ENCODE measurements at places on chromosomes 13 and 19.

- no peak for DNase-seq
Observed at GRCh38 chr19:33921165-33921564, 124.5 kb downstream of the KCTD15 start.

GRCh38 chr19:11187441-11187840, 9.9 kb downstream of the KANK2 start:
- no peak for DNase-seq

DNA sequence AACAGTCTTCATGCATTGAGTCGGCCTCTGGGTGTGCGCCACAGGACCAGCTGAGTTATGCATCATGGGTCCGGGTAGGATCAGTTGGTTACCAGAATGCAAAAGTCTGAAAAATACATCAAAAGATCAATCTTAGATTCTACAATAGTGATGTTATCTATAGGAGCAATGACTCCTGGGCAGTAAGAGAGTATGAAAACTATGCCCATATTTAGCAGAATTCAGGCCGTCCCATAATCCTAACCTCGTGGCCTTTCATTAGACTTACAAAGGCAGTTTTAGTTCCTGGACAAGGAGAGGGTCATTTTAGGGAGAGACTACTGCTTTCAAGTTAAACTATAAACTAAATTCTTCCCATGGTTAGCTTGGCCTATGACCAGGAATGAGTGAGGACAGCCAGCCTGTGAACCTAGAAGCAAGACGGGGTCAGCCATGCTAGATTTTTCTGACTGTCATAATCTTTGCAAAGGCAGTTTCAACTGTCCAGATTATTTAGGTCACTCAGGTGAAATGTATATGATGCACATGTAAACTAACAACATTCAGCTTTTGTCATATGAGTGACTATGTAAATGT, 11.8 kb upstream of the CDADC1 start:
- no peak for DNase-seq

DNA sequence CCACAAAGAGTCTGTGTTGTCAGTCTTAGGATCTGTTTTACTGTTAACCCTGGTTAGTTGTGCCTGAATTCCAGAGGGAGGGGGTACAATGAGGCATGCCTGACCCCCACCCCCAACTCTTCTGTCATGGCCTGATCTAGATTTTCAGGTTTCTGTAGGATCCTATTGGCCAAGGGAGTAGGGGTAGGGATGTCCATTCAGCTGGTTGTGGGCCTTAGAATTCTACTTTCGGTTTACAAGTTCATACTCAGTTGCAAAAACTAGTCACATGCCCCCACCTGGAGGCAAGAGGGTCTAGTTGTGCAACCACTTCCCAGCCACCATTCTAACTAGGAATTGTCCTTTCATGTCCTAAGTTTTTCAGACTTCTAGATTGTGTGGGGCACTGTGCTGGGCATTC, 94.3 kb upstream of the MBNL2 start:
- DNase-seq = no peak

DNA sequence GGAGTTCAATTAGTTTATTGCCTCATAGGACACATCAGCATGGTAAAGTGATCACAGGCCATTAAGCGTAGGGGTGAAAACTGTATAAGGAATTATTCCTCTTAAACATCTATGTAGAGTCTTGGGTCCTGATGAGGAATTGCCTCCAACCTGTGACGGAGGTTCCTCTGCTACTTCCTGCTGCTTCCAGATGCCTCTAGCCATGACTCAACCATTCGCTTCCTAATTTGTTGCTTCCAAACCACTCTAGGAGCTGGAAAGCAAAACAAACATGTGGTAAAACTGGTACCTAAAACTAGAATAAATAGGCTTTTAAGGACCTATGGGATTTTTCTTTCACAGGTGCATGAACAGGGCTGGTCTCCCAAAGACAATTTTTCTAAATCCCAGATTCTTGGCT, 253.8 kb downstream of the KLF12 start:
- no peak for DNase-seq

GRCh38 chr13:93108111-93108601, 118.5 kb upstream of the GPC6 start:
- no peak for DNase-seq

DNA sequence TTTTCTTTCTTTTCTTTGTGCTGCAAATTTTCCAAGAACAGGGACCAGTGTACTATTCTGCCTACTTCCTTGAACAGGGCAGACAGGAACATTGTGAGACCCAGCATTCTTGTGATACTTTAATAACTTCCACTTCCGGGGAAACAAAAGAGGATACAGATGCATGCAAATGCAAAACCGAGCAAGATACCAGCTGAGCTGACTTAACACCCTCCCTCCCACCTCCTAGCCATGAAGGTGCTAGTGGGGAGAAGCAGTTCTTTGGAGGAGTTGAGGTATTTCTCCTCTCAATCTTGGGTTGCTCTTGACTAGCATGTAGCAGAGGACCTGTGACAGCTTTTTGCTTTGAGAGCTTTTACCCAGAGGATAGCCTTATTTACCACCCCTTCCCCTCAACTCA, 111.2 kb downstream of the KLF5 start:
- DNase-seq = no peak

GRCh38 chr19:57302020-57302465, 18.2 kb upstream of the ZNF543 start:
- no peak for DNase-seq

DNA sequence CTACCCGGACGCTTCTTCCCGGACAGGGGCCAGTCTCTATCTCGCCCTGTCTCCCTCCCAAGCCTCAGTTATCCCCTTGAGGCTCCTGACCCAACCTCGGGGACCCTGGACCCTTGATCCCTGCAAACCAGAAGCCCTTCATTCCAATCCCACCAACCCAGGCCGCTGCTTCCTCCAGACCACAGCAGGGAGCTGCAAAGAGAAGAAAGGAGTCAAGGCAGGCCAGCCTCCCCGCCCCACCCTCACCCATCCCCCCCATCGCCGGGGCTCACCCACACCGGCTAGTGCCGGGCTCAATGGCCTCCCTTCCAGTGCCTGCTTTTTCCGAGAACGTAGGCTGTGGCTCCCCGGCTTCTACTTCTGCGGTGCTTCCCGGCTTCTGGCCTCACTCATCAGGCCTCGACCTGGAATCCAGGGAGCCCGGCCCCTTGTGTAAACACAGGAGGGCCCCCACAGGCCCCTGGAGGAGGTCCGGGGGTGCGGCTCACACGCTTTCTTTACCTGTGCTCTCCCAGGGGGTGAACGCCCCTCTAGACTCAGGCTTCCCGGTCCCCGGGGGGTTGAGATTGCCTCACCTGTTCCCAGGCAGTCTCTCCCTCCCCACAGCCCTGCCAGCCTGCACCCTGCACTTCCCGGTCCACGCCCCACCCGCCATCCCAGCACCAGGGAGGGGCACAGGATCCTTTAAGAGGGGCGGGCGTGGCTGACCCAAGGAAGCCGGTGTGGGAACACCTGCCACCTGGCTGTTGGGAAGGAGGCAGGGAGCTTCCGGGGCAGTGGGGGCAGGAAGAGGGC, at the start of gene FAM83E:
Gene FAM83E (minus strand): TSS at position 641 of the 795 bp plus-strand sequence. CDS start 1,704 bp downstream, outside the sequence.
- no peak for DNase-seq

GRCh38 chr13:35164324-35164932, 222.4 kb downstream of the NBEA start:
- DNase-seq = no peak

DNA sequence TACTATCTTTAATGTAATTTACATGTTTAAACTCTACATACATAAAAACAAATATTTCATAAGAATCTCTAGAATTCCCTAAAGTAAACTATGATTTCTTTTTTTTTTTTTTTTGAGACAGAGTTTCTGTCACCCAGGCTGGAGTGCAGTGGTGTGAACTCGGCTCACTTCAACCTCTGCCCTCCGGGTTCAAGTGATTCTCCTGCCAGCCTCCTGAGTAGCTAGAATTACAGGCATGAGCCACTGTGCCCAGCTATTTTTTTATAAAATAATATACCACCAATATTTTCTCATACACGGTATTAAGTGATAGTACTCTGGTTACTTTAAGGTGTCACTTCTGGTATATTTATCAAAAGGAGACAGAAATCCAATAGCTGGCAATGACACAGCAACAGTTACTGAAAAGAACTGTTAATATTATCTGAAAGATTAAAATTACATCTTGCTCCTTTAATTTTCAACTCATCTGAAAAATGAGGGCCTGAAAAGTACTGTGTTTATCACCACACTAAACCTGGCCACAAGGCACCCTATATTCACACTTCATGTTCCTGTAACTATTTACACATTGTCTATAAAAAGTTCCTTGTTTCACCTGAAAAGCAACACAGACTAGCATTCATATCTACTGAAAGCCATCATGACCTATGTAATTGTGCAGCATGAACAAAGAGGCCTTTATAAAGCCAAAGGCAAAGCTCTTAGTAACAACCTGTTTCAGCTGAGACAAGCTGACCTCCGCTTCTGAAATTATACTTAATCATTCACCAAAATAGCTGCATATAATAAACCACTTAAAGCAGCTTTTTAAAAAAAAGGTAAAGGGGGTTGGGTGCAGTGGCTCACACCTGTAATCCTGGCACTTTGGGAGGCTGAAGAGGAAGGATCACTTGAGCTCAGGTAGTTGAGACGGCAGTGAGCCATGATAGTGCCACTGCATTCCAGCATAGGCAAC, 106.1 kb downstream of the SLC25A15 start:
- no peak for DNase-seq

DNA sequence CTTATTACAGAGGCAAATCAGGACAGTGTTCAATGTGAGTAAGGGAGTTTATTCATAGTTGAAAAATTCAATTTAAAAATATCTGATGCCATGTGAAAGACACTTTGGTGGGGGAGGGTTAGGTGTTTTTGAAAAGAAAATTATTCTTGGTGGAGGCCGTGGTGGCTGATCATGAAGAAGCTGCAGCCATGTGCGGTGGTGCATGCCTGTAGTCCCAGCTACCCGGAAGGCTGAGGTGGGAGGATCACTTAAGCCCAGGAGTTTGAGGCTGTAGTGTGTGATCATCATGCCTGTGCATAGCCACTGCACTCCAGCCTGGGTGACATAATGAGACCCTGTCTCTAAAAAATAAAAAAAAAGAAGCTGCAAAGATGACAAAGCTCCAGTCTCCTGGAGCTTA, 28.6 kb downstream of the WDFY2 start:
- DNase-seq = no peak

GRCh38 chr19:19997656-19998268, 41.5 kb downstream of the ZNF682 start:
- no peak for DNase-seq

GRCh38 chr13:73258406-73258805, 199.6 kb downstream of the KLF5 start:
- no peak for DNase-seq

DNA sequence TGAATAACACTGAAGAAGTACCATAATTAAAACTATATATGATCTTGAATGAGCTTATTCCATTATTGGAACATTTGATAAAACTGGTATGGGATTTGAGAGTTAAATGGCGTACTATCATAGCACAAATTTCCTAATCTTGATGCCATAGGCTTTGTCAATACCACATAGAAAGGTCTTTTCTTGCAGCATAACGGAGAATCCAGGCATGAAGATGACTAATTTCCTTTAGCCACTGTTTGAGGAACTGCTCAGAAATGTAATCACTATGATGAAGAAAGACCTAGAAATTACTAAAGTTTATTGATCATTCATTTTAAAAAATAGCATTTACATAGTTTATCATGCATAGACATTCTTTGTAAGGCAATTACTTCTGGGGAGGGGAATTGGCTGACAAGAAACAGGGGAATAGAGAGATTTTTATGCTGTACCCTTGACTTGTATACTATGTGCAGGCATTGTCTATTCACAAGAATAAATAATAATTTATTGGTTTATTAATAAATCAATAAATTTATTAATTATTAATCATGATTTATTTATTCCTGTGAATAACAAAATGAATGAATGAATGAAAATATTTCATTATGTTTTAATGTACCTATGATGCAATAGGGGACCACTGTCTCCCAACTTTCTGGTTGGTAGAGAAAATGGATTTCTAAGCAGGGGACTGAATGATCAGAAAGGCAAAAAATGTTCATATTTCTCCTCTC, 2676.6 kb downstream of the PCDH9 start:
- no peak for DNase-seq

- peak; percentile 100 for DNase-seq
Observed at GRCh38 chr19:7920519-7921301, 572 bp downstream of the SNAPC2 start.

DNA sequence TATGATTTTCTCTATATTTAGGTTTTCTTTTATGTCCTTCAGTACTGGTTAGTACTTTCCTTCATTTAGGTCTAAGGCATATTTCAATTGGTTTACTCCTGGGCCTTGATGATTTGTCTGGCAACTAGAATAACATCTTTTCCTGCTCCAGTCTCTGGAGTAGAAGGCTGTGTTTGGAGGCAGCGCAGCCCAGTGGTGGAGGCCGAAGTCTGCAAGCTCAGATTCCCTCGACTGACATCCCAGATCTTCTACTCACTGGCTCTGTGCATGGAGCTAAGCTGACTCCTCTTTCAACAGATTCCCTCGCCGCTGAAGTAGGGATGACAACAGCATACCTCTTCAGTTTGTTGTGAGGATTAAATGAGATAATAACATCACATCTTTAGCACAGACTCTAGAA, 141.0 kb downstream of the RAP2A start:
- no peak for DNase-seq

DNA sequence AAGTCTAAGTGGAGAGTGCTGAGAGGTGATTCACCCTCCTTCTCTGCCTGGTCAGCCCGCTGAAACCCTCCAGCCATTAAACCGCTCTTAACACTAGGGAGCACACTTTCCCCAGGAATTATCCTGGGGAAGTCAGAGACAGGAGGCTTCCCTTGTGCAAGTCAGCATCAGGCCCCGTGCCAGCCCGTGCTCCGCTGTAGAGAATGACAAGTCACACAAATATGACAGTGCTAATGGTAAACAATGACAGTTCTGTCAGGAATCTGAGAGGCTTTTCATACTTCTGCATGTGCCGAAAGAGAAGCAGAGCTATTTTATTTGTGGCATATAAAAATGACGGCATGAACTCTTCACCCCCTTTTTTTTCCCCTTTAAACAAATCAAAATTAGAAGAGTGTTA, 816.9 kb upstream of the SLC10A2 start:
- DNase-seq = no peak

DNA sequence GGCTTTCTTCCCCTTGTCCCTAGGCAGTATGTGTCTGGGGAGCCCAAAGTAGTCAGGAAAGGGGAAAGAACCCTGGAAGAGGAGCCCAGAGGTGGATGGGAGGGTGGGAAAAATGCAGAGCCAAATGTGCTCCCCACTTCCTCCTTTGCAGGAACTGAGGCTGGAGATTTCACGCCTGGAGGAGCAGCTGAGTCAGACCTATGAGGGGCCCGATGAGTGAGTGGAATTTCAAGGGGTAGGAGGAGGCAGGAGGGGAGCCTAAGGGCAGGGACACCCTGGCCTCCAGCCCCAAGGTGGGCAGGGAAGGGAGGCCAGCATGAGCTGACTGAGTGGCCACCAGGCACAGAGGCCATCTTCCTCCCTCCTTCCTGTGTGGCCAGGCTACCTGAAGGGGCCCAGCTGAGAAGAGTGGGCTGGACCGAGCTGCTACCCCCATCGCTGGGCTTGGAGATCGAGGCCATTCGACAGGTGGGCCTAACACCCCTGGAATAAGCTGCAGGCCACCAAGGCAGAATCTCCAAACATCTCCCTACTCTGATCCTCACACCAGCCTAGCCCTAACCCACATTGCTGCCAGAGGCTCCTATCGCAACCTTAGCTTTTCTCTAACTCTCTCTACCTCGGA, 14.3 kb downstream of the PTH2 start:
- no peak for DNase-seq
